ENCODE measurements at places on chromosomes 11 and 22.
A peak's percentile ranks its signal among the peaks of the same experiment; 100 is the strongest.

DNA sequence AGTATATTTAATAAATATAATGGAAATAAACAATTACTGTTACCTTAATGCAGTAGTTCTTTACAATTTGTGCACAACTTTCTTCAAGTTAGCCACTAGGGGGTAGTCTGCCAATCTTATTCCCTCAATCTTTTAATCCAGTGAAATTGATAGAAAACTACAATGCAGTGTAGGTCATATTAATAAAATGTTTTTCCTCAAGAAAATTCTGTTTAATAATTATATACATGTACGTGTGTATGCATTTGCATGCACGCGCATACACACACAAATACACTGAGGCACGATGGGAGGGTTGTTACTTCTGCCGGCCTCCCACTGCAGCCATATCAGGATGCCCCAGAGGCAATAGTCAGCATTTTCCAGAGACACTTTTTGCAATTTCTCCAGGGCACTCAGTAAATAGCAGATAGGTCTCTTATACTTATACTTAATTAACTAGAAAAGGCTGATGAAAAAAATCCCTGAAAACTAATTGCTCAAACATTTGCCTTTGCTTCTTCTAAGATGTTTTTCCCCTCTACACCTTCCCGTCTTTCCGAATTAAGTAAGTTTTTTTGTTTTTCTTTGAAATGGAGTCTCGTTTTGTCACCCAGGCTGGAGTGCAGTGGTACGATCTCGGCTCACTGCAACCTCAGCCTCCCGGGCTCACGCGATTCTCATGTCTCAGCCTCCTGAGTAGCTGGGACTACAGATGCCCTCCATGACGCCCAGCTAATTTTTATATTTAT is 3.1 kb downstream of the GAB2 start:
- H3K27ac ChIP-seq, result no peak overlapping the region
- peaks cover 13% of the 10 kb centered on the region for H3K27me3 ChIP-seq
- H3K4me1 ChIP-seq, result peaks cover 20% of the 10 kb centered on the region
- H3K4me3 ChIP-seq, result no peak overlapping the region
- no peak for DNase-seq

DNA sequence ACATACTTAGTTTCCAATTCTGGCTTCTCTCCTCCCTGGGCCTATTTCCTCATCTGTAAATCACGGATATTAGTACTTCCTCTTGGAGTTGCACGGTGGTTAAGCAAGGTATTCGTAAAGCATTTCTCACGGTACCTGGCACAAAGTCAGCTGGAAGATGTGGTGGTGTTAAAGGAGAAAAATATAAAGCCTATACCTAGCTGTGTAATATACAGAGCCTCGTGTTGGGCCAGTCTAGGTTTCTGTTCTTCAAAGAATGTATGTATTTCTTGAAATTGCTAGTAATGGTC is 47.2 kb downstream of the DBX1 start:
- H3K36me3 ChIP-seq, result no peaks in the 10 kb centered on the region
- no peak overlapping the region for H3K27ac ChIP-seq
- H3K4me1 ChIP-seq, result no peaks in the 10 kb centered on the region
- H3K27me3 ChIP-seq, result no peaks in the 10 kb centered on the region

- H3K27me3 ChIP-seq, result no peaks in the 10 kb centered on the region
- H3K36me3 ChIP-seq, result no peaks in the 10 kb centered on the region
- no peak for DNase-seq
- no peak overlapping the region for H3K4me3 ChIP-seq
Observed at GRCh38 chr11:126360049-126360446, 4.6 kb downstream of the ST3GAL4 start.

DNA sequence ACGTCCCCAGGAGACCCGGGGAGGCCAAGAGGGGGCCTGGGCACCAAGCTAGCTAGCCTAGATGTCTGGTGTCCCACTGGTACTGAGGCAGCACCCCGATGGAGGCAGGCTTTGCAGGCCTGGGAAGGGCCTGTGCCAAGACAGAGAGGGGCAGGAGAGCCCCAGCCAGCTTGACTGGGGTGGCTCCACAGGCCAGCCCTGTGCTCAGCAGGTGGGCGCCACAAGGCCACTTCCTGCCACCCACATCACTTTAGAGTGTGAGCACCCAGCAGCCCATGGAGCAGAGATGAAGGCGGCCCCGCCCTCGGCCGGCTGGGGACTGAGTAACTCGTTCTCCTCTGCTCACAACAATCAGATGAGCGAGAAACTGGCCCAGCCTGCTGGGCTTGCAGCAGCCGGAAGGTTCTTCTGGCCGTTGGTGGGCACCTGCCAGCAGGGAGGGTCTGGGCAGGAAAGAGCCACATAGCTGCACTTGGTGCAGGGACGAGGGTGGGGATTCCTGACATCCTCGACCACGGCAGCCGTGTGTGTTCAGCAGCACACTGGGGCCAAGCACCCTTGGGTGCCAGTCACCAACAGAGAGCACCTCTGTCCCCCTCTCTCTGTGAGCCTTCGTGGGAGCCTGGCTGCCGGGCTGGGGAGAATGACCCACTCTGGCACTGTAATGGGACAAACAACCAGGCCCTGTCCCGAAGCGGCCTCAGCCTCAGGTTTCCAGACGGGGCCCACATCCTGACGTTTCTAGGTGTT is 7.6 kb downstream of the OSBPL5 start:
- no peak overlapping the region for H3K27ac ChIP-seq
- no peak for DNase-seq
- H3K36me3 ChIP-seq, result no peaks in the 10 kb centered on the region
- H3K4me1 ChIP-seq, result peaks cover 50% of the 10 kb centered on the region
- no peaks in the 10 kb centered on the region for H3K27me3 ChIP-seq

GRCh38 chr11:3849297-3849874 is 6.1 kb upstream of the STIM1 start:
- H3K27me3 ChIP-seq, result no peaks in the 10 kb centered on the region
- peak; percentile 55 for DNase-seq
- no peak overlapping the region for H3K4me3 ChIP-seq
- H3K4me1 ChIP-seq, result peaks cover 5% of the 10 kb centered on the region

DNA sequence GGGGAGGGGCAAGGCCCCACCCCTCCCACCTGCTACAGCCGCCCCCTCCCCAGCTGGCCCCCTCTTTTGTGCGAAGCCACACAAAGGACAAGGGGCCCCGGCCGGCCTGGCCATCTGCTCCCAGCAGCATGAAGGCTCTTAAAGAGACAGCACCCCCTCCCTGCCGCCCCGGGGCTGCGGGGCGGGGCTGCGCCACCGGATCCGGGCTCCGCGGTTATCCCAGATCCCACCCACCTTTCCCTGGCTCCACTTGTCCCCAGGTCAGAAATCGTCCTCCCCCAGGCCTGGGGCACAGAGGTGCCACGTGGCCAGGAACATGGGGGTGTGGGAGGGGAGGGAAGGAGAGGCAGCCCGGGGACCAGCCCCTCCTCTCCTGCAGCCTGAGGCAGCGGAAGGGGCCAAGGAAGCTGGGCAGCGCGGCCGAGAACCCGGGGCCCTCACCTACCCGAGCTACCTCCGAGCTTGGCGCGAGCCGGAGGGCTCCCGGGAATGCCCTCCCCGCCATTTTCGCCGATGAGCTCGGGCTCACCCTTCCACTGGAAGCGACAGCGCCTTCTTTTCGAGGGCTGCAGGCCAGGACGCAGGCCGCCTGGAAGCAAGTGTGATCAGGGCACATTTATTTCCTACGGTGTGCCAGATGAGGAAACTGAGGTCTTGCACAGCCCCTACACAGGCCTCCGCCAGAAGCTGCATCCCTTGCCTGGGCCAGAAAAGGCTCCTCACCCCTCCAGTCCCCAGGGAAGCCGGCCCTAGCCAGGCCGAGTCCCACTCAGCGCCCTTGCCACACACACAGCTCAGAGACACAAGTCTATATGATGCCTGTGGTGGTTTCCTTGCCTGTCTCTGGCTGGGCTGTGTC is 2.5 kb upstream of the RCOR2 start:
- peak overlapping the region; percentile 95 for H3K4me3 ChIP-seq
- DNase-seq, result peak; percentile 94
- peak overlapping the region; percentile 94 for H3K27ac ChIP-seq
- no peaks in the 10 kb centered on the region for H3K36me3 ChIP-seq
- peaks cover 44% of the 10 kb centered on the region for H3K4me1 ChIP-seq
- H3K27me3 ChIP-seq, result peaks cover 3% of the 10 kb centered on the region

DNA sequence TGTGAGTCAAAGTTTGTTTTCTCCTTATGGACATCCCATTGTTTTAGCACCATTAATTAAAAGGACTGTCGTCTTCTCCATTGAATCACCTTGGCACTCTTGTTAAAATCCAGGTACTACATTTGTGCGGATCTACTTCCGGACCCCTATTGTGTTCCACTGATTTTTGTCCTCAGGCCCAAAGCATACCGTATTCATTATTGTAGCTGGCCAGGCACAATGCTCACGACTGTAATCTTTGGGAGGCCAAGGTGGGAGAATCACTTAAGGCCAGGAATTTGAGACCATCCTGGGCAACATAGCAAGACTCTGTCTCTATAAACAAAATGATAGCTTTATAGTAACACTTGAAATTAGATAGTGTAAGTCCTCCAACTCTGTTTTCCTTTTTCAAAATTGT is 8.9 kb upstream of the GNB1L start:
- DNase-seq, result no peak
- H3K36me3 ChIP-seq, result no peaks in the 10 kb centered on the region
- H3K4me1 ChIP-seq, result no peaks in the 10 kb centered on the region
- H3K4me3 ChIP-seq, result no peak overlapping the region
- no peaks in the 10 kb centered on the region for H3K27me3 ChIP-seq
- H3K27ac ChIP-seq, result no peak overlapping the region

DNA sequence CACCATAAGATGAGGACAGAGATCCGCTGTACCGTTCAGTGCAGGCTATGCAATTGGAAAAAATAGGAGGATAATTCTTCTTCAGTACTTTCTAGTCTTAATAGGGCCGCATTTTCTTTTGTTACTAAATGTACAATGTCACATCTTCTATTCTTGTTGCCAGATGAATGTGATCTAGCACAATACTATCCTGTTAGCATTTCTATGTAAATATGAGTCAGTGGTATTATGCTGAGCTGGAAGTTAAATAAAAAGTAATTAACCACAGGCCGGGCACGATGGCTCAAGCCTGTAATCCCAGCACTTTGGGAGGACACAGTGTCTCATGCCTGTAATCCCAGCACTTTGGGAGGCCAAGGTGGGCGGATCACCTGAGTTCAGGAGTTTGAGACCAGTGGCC is 24.4 kb upstream of the BIRC3 start:
- H3K27me3 ChIP-seq, result no peaks in the 10 kb centered on the region
- H3K4me3 ChIP-seq, result no peak overlapping the region
- H3K36me3 ChIP-seq, result no peaks in the 10 kb centered on the region
- H3K27ac ChIP-seq, result no peak overlapping the region
- DNase-seq, result no peak

DNA sequence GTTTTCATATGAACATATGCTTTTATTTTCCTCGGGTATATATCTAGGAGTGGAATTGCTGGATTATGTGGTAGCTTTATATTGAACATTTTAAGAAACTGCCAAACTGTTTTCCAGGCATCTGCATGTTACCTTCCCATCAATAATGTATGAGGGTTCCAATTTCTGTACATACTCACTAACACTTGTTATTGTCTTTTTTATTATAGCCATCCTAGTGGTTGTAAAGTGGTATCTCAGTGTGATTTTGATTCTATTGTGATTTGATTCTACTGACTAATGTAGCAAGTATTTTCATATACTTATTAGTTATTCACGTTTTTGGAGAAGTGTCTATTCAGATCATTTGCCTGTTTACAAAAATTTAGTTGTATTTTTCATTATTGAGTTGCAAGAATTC is 2.0 kb downstream of the ANO5 start:
- peak overlapping the region; percentile 73 for H3K4me3 ChIP-seq
- no peaks in the 10 kb centered on the region for H3K36me3 ChIP-seq
- H3K4me1 ChIP-seq, result peaks cover 9% of the 10 kb centered on the region
- no peaks in the 10 kb centered on the region for H3K27me3 ChIP-seq

DNA sequence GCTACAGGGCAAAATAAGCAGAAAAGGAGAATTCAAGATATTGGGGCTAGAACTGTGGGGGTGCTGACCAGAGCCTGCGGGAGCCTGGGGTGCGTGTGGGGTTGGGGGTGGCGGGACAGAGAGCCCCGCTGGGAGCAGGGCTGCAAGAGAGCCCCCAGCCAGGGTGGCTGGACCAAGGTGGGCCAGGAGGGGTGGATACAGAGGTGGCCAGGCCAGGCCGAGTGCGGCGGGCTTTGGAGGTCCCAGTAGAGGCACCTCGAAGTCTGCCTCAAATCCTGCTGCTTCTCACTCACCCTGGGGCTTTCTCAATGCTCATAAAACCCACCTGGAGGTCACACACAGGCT is 16.9 kb upstream of the MUC5B start:
- no peaks in the 10 kb centered on the region for H3K4me1 ChIP-seq
- no peaks in the 10 kb centered on the region for H3K36me3 ChIP-seq
- H3K27me3 ChIP-seq, result no peaks in the 10 kb centered on the region
- no peak overlapping the region for H3K27ac ChIP-seq
- no peak for DNase-seq

- peaks cover 11% of the 10 kb centered on the region for H3K4me1 ChIP-seq
- no peak overlapping the region for H3K4me3 ChIP-seq
- H3K27me3 ChIP-seq, result no peaks in the 10 kb centered on the region
- no peaks in the 10 kb centered on the region for H3K36me3 ChIP-seq
Observed at GRCh38 chr11:18749681-18750319, 23.8 kb upstream of the IGSF22 start.

DNA sequence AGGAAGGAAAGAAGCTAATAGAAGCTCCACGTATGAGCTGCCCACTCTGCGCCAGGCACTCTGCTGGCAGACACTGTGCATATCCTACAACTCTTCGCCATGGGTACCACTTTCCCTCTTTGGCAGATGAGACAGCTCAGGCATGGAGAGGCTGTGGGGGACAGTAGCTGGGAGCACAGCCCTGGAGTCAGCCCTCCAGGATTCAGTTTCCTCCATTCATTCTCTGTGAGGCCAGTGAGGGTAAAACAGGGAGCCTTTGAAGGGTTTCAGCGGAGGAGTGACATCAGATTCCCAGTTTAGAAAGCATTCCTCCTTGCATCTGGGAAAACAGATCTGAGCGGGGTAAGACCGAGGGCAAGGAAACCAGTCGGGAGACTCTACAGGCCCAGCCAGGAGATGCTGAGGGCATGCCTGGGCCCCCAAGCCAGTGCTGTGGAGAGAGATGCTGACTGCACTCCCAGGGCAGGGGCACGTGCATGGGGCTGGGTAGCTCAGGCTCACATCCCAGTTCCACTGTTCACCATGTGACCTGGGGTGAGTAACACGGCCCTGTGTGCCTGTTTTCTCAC is 58.3 kb upstream of the EMID1 start:
- H3K4me3 ChIP-seq, result no peak overlapping the region
- DNase-seq, result no peak
- H3K27ac ChIP-seq, result no peak overlapping the region
- no peaks in the 10 kb centered on the region for H3K36me3 ChIP-seq
- peaks cover 50% of the 10 kb centered on the region for H3K4me1 ChIP-seq

GRCh38 chr11:68028802-68029545 is 1.5 kb upstream of the NDUFS8 start:
- no peaks in the 10 kb centered on the region for H3K36me3 ChIP-seq
- no peak for DNase-seq
- peaks cover 12% of the 10 kb centered on the region for H3K4me1 ChIP-seq
- peak overlapping the region; percentile 87 for H3K4me3 ChIP-seq
